ENCODE measurements at places on chromosomes 1 and 21. TPM values are rescaled to one million over a fixed set of nuclear protein-coding genes. Genes with fewer than 3 reads are reported as not detected.

The FCRL3 gene
- total RNA-seq, result 0.05 TPM

The MTARC1 gene
- not detected for total RNA-seq

The HSPG2 gene
- 6.3 TPM for total RNA-seq

The ARHGEF16 gene
- not detected for total RNA-seq

The LY9 gene
- total RNA-seq, result 0.30 TPM

The RIPPLY3 gene
- 0.26 TPM for total RNA-seq

The SH2D2A gene
- total RNA-seq, result 282 TPM

The C1orf94 gene
- total RNA-seq, result not detected

The PDE9A gene
- 13.1 TPM for total RNA-seq

The LCE1A gene
- not detected for total RNA-seq

The MX2 gene
- total RNA-seq, result 11.5 TPM

The CACNA1S gene
- not detected for total RNA-seq

The PRDM16 gene
- not detected for total RNA-seq

The SDHC gene
- 174 TPM for total RNA-seq

The TDRD5 gene
- not detected for total RNA-seq

The AXDND1 gene
- not detected for total RNA-seq

The TEDDM1 gene
- not detected for total RNA-seq

The CAMTA1 gene
- 69.9 TPM for total RNA-seq

The PTPRC gene
- 438 TPM for total RNA-seq

The DMBX1 gene
- not detected for total RNA-seq

The TMPRSS3 gene
- total RNA-seq, result 58.7 TPM

The ATP6V1G3 gene
- total RNA-seq, result not detected
